ENCODE measurements at places on chromosomes 7 and 10.
A peak's percentile ranks its signal among the peaks of the same experiment; 100 is the strongest.

DNA sequence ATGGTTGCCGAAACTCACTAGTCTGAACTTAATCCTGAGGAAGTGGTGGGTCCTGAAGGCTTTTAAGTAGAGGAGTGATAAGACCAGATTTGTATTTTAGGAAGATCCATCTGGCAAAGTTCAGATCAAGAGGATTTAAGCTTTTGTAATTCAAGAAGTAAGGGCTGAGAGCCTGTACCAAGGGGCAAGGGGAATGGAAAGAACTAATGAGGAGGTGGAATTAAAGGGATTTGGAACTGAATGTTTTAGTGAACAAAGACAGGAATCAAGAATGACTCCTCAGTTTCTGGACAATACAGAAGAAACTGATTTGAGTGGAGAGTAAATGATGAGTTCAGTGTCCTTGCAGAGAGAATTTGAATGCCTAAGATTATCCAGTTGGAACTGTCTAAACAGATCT, 249.0 kb downstream of the C7orf25 start:
- no peak for DNase-seq

GRCh38 chr7:36748017-36748487, 23.8 kb upstream of the AOAH start:
- no peak for DNase-seq

DNA sequence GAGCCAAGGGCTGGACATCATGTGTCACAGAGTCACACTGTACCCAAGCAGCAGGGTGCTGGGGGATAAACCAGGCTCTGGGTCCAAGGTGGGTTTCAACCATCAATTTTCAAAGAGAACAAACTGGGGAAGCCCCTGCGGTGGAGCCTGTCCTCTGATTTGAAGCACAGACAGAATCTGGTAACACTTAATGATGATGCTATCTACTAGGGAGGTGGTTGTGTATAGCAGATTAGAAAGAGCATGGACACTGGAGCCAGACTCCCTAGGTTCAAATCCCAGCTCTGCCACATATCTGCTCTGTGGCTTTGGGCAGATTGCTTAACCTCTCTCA, 204.9 kb upstream of the ZMIZ1 start:
- no peak for DNase-seq

- DNase-seq = peak; percentile 52
These were observed 27.1 kb downstream of the EEPD1 start for GRCh38 chr7:36180121-36180520.

GRCh38 chr10:128263891-128264688, 137.9 kb upstream of the MKI67 start:
- peak; percentile 0 for DNase-seq

DNA sequence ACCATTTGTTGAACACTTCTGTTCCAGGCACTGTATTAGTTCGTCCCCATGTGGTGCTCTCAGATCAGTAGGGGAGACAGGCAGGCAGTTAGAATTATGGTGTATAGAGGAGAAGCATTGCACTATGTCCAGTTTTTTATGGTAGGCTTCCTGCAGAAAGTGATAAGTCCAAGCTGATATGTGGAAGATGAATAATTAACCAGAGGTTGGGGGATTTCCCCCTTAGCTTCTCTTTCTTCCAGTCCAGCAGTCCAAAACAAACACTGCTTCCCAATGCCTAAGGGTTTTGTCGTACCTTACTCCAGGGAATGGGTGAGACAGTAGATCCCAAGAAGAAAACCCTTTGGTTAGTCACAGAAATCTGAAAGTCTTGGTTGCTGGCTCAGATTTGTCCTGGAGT, 19.2 kb downstream of the HIF1AN start:
- DNase-seq = no peak

GRCh38 chr7:110885474-110885873, 205.5 kb upstream of the LRRN3 start:
- peak; percentile 89 for DNase-seq

GRCh38 chr7:40763319-40764287, 628.8 kb downstream of the SUGCT start:
- peak; percentile 0 for DNase-seq

GRCh38 chr10:96880575-96880974, 48.5 kb downstream of the LCOR start:
- DNase-seq = no peak

DNA sequence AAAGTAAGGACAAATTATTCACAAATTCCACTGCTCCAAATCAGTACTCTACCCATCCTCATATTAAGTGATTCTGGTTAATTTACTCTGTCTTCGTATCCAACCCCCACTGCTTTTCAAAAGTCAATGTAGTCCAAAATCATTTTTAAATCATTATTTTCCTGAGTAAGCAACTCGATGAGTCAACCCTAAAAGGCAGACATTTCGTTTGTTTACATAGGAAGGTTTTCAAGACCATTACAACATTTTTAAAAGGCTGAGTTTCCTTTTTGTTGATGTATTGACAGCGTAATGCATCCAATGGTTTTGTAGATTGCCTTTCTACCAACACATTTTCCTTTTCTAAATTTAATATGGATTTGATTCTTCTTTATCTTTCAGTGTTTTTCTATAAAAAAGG, 523.0 kb upstream of the ANKRD30A start:
- DNase-seq = no peak

GRCh38 chr7:105992905-105993304, 29.8 kb downstream of the CDHR3 start:
- DNase-seq = no peak

GRCh38 chr7:85111761-85112160, 75.1 kb downstream of the SEMA3D start:
- DNase-seq = no peak

- DNase-seq = no peak
These were observed 684.3 kb upstream of the SORCS1 start for GRCh38 chr10:107848726-107849360.

DNA sequence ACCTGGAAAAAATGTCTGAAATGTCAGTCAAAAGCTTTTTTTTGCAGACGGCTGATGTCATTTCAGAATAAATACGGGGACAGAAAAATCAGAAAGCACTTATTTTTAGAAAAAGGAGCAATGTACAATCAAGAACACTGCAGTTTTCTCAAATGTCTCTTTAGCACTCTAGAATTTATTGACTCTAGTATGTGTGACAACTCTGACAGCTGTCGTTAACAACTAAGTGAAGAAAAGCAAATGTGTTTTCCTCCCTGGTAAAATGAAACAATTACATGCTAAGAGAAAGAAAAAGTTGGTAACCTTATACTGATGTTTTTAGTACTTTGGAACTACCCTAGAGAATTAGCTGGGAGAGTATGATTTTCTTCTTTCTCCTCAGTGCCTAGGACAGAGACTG, 497.4 kb downstream of the GRM8 start:
- DNase-seq = no peak

DNA sequence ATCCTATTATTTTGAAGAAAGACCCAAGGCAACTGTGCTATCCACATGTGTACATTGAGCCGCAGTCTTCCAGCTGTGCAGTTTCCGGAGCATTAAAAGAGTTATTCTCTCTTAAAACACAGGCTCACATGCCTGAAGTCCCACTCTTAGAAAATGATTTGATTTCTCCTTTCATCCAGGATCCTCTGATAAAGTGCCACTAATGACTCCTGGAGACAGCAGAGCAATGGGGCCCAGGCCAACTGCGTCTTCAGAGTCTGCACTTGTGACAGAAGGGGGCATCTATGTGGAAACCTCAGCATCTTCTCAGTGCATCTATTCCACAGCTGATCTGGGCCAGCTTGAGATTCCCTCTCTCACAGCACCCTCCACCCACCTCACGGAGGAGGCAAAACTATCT, 482.1 kb upstream of the AKR1E2 start:
- no peak for DNase-seq

DNA sequence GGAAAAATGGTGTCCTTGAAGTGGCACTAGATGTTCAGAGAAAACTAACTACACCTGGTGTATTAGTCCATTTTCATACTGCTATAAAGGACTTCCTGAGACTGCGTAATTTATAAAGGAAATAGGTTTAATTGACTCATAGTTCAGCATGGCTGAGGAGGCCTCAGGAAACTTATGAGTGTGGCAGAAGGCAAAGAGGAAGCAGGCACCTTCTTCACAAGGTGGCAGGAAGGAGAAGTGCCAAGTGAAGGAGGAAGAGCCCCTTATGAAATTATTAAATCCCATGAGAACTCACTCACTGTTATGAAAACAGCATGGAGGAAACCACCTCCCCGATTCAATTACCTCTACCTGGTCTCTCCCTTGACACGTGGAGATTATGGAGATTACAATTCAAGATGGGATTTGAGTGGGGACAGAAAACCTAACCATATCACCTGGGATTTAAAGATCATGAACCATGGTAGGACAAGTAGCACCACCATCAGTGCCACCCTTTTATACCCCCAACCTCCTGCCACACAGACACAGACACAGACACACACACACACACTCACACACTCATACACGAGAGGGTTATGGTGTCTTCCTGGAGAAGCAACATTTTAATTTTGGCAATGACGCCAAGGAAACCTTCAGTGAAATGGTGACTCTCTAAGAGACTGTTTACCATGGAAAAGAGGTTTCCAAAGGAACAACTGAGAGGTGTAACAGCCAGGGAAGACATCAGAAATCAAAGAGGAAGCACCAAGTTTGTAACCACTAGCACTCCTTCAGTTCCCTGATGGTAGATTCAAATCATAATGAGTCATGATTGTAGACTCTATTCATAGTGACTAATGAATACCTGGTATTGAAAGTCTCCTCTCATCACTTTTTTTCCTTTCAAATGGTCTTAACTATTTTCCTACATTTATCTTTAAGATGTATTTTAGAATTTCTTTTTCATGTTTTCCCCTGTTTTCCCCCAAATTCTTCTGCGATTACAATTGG, 41.8 kb upstream of the WNT16 start:
- no peak for DNase-seq

DNA sequence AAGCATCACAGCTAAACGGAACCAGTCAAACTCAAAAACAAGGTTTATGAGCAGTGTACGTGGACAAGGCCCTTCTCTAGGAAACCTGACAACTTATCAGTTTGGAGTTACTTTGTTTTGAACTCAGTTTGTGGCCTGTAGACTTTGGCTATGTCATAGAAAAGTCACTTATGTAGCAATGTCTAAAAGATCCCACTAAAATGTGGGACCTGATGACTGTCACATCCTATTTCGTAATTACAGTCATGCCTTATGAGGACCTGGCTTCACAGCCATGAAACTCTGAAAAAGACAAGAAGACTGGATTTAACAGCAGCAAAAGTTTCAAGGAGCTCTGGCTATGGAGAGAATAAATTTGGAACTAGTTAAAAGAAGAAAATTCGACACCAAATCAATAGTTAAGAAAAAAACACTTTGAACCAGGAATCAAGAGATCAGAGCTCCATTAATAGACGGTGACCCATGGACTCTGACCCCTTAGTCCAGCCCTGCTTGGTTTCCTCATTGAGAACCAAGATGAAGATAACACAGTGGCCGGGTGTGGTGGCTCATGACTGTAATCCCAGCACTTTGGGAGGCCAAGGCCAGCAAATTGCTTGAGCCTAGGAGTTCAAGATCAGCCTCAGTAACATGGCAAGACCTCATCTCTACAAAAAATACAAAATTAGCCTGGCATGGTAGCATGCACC, 204.3 kb downstream of the SFMBT2 start:
- no peak for DNase-seq

- no peak for DNase-seq
These were observed 493 bp downstream of the ZMIZ2 start for GRCh38 chr7:44748948-44749731.

- no peak for DNase-seq
These were observed 31.6 kb downstream of the HECW1 start for GRCh38 chr7:43143918-43144589.

GRCh38 chr10:86288695-86289576, 77.7 kb downstream of the GRID1 start:
- DNase-seq = no peak

DNA sequence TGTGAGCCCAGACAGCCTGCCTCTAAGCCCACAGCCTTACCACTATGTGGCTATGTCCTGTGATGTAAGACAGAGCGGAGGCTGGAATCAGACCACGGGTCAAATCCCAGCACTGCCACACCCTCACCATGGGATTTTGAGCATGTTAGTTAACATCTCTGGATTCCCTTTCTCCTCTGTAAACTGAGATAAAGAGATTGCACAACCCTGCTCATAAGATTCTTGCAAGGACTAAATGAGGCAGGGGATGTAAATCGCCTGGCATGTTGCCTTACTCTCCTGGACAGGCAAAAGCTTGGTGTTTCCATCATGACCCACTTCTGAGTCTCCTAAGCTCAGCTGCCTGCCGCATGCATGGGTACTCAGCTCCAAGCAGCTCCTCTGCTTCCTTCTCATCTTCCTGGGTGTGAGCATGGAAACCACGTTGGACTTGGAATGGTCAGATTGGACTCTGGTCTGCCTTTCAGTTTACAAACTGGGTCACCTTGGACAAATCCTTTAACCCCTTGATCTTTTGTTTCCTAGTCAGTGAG, 41.3 kb upstream of the MTURN start:
- DNase-seq = no peak
